ENCODE measurements at places on chromosomes 13 and 19. TPM values are rescaled to one million over a fixed set of nuclear protein-coding genes. Genes with fewer than 3 reads are reported as not detected.
A peak's percentile ranks its signal among the peaks of the same experiment; 100 is the strongest.

The HNRNPL gene
- total RNA-seq = 218 TPM

The VSTM1 gene
- total RNA-seq = not detected

GRCh38 chr13:50291611-50292010, 276.4 kb downstream of the KCNRG start:
- DNase-seq = peak; percentile 76

- DNase-seq = no peak
Measured at GRCh38 chr13:51063909-51064308, 47.2 kb downstream of the C13orf42 start.

DNA sequence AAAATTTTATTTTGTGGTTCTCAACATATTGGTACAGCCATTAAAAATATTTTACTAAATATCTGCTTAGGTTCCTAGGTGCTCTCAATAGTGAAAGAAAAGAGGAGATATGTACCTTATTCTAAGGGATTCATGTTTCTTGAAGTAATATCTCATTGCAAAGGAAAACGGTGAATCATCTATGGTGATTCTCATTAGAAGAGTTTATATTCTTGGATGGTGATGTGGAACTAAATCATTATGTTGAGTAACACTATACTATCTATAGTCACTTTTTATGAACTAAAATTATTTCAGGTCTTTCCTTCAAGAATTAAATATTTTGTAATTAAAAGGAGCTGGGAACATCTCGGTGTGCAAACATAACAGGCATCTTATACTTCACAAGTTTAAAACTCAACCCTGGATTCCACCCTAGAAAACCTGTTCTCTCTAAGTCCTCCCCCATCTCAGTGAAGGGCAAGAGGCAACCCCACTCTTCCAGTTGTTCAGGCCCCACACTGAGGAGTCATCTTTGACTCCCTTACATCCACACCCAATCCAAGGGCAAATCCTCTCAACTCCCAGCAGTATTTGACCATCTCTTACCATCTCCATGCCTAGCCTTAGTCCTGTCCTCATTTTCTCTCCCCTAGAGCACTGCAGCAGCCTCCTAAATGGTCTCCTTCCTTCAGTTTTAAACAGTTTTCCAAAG, 140.1 kb downstream of the RGCC start:
- no peak for DNase-seq

DNA sequence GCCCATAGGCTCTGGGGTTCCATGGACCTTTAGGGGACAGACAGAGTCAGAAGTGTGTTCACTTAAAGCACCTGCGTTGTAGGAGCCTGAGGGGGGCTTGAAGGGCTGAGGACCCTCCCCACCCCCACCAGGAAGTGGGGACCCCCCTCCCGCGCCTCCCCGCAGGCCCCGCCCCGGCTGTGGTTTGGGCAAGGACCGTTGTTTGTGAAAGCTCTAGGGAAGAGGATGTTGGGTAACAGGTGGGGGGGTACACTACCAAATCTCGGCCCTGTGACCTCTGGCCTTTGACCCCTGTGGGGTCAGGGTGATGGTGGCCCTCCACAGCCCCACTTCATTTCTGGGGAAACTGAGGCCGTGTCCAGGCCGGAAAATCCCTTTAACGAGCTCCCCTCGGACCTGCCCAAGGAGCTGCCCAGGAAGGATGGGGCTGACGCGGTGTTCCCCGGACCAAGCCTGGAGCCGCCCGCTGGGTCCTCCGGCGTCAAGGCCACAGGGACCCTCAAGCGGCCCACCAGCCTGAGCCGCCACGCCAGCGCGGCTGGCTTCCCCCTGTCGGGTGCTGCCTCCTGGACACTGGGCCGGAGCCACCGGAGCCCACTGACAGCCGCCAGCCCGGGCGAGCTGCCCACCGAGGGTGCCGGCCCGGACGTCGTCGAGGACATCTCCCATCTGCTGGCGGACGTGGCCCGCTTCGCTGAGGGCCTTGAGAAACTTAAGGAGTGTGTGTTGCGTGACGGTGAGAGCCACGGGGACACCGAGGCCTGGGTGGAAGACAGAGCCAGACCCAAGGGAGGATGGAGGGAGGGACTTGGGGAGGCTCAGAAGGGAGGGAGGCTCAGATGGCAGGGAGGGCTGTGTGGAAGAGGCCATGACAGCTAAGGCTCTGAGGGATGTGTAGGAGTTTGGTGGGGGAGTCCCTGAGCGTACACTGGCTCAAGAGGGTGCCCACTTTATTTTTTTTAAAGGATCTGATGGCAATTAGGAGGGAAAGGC, 1.3 kb downstream of the ARHGAP45 start:
- DNase-seq = no peak

- DNase-seq = peak; percentile 45
Measured at GRCh38 chr13:44759384-44760360, 183.5 kb upstream of the TSC22D1 start.

DNA sequence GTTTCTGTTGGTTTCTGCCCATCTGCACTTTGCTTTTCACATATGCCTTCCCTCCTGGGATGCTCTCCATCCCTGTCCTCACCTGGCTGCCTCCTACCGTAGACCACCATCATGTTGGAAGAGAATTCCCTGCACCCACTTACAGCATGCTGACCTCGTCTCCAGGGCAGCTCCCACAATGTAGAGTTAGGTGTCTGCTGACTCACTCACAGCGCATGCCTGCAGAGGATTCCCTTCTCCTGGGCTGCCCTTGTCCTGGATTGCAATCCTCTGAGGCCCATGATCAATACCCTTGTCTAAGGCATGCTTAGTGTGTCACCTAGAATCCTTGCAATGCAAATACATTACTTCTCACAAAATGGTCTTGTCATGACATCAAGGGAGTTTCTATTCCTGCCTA, 43.6 kb downstream of the STOML3 start:
- no peak for DNase-seq

DNA sequence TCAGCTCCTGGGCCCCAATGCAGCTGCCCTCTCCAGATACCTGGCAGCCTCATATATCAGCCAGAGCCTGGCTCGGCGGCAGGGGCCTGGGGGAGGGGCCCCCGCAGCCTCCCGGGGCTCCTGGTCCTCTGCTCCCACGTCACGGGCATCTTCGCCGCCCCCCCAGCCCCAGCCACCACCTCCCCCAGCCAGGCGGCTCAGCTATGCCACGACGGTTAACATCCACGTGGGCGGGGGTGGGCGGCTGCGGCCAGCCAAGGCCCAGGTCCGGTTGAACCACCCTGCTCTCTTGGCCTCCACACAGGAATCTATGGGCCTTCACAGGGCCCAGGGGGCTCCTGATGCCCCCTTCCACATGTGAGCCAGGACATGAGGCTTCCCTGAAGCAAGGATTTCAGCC, 10.8 kb downstream of the RPS16 start:
- no peak for DNase-seq

DNA sequence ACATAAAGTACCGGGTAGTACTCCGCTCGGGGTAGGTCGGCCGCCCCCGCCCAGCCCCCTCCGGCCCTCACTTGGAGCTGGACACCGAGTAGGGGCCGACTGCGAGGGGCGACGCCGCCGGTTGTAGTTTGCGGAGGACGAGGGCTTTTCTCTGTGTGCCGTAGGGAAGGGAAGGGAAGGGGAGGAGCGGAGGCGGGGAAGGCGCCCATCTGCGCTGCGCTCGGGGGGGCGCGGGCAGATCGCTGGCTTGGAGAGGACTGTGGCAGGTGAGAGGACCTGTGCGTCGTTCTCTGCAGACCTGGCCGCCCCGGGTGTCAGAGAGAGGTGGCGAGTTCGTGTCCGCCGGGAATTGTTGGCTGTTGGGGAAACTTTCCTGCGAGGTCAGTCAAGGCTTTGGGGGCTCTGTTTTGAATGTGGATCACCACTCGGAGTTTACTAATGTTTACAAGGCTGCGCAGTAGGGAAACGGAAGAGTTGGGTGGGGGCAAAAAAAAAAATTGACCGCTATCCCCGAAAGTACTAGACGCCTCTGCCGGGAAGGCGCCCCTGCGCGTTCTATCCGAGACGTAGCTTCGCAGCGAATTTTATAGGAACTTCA, 1.4 kb downstream of the ING1 start:
- DNase-seq = no peak

GRCh38 chr13:33751151-33751550, 66.8 kb upstream of the RFC3 start:
- DNase-seq = peak; percentile 42

Measured in renal cortical epithelial cell (primary cell).